ENCODE measurements at places on chromosomes 1 and 21. TPM values are rescaled to one million over a fixed set of nuclear protein-coding genes. Genes with fewer than 3 reads are reported as not detected.

LRRN2 gene
- total RNA-seq = 0.85 TPM

- no peak for DNase-seq
These were observed 1.4 kb downstream of the RAVER2 start for GRCh38 chr1:64745986-64746940.

GRCh38 chr1:238681021-238681420 is 705.3 kb upstream of the CHRM3 start:
- no peak for DNase-seq

DNA sequence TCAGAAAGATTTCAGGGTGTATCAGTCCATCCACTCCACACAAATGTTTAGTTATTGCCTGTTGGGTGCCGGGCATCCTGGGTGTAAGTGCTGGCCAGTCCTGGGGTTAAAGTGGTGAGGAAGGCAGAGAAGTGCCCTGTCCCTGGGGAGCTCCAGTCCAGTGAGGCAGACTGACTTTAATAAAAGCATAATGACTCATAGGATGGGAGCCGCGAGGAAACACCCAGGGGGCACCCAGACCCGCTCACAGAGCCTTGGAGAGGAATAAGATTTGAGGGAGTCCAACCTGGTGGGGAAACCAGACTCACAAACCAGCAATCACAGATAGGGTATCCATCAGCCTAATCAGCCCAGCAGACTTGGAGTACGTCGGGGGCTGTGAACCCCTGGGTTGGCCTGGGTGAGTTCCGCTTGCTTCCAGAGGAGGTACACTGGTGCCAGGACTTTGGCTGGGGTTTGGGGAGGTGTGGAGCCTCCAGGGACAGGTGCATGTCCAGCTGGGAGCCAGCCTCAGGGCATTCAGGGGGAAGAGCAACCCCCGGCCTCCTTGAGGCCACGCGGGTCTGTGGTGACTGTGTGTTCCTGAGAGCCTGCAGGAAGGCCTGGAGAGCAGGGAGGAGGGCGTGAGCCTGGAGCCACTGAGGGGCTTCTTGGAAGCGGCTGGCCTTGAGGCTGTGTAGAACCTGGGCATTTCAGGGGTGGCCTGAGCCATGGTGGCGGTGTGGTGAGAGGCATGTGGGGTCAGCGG is 3.7 kb downstream of the PEAR1 start:
- no peak for DNase-seq

OR2T10 gene
- total RNA-seq = 0.83 TPM

DNA sequence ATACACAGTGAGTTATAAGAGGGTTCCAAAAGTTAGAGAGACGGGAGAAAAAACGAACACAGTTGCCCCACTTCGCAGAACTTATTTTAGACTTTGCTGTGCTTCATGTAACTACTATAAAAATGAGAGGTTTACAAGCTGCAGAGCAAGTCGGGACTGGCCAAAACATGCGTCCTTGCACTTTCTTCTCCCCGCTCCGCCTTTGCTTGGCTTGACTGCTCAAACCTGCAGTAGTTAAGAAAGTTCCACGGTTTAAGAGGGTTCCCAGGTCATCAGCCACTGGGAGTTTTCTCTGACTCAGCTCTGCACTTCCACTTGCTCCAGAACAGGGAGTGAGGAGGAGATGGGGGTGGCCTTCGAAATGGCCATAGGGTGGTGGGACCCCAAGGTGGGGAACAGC is 36.2 kb downstream of the CLIC6 start:
- no peak for DNase-seq

DNA sequence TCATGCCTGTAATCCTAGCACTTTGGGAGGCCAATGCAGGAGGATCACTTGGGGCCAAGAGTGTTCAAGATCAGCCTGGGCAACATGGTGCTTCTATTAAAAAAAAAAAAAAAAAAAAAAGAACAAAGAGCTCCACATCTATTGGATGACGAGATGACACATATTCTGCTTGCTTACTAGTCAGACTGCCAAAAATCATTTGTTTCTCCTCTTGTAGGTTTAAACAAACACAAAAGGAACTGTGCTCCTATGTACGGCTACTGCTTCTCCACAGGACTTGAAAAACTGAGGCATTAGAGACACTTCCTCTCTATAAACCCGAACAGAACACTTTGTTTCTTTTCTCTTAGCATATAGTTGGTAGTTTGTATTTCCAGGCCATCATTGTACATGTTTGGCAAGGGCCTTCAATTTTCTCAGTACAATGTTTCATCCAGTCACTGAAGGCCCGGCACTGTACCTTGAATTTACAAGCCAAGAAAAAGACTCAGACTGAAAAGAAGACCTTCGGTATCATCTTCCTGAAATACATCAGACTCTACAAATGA is 6.0 kb downstream of the TRIT1 start:
- DNase-seq = no peak

XCL1 gene
- not detected for total RNA-seq

DNA sequence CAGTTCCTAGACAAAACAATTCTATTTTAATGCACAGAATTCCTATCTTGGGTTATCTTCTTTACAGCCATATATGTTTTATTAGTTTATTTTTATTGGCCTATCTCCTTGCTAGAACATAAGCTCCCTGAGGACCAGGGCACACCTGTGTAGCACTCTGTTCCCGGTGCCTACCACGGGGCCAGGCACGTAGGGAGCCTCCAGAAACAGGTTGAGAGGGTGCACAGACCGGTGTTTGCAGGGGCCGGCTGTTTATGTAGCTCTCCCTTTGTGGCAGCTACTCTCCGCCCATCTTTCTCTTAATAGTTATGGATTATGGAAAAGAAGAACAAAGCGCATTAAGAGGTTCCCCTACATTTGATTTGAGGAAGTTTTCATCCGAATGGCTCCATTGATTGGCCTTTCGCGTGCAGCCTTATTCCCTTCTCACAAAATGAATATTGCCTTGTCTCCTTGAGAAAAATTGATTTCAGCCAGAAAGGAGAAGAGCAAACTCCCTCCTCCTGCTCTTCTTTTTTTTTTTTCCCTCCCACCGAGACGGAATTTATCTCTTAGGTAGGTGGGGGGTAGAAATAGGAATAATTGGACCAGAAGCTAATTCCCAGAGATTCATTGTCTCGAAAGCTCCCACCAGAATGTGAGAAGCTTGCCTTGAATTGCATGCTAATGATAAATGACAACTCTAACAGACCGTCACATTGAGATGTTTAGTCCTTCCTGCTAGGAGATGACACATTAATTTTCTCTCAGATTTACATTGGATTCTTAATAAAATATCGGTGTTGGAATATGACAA is 447.4 kb downstream of the CAMTA1 start:
- no peak for DNase-seq

All from suprapubic skin (tissue), 4 donors.